COR-L47 (cell line): ENCODE measurements at places on chromosomes 12 and 14.

- no peak for DNase-seq
Measured at GRCh38 chr12:909861-910260, 39.6 kb downstream of the RAD52 start.

GRCh38 chr12:117714203-117714602 lies 254.6 kb downstream of the KSR2 start:
- no peak for DNase-seq

- peak; percentile 11 for DNase-seq
Measured at GRCh38 chr12:68317047-68317667, 15.0 kb downstream of the MDM1 start.

DNA sequence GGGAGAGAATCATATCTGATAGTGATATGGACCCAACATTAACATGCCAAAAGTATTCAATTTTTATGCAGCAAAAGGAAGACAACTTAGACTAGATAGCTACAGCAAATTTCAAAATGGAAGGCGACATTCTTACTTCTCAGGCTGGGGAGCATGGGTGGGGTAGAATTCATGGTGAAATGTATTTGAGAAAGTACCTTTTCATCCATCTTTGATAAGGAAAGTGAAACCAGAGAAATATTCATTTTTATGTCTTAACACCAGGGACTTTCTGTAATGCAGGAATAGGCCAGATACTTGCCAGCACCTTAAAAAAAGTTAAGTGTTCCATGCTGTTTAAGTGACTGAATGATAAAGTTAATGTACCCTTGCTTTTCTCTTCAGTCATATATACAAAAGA lies 13.4 kb downstream of the BTG1 start:
- DNase-seq = no peak

- DNase-seq = peak; percentile 19
Measured at GRCh38 chr12:79001404-79001803, 136.8 kb downstream of the SYT1 start.

GRCh38 chr14:77495334-77495733 lies 3.3 kb downstream of the ISM2 start:
- DNase-seq = no peak

- DNase-seq = peak; percentile 70
Measured at GRCh38 chr14:96662116-96662970, 134.8 kb upstream of the VRK1 start.

DNA sequence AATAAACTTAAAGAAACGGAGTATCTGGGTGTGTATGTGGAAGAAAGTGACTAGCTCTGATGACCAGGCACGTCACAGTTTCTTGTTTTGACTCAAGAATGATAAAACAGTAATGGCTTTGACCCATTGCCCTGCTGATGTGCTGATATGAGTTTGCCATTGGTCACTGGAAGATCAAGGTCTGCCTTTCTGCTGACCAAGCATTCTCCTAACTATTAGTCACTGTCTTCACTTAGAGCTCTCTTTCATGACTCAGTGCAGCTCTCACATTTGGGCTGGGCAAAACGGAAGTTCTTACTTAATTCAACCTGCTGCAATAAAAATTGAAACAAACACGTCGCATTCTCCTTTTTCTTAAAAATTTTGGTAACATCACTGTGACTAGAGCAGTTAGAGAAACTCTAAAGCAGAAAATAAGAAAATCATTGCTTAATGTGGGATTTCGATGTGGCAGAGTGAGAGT lies 366.7 kb downstream of the BTG1 start:
- no peak for DNase-seq

DNA sequence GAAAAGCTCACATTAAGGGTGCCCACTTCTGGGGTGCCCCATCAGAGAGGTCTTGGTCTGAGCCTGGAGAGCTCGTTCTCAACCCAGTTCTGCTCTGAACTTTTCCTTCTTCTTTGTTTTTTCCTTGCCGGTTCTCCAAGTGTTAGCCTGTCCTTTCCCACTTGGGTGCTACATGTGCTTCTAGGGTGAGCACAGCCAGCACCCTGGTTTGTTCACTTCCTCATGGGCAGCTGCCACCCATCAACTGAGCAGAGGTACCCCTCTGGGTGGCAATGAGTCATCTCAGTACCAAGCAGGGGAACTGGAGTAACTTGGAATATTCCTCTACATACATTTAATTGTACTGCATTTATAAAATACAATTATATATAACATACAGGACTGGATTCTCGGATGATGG lies 3.9 kb upstream of the SYNE3 start:
- DNase-seq = no peak

DNA sequence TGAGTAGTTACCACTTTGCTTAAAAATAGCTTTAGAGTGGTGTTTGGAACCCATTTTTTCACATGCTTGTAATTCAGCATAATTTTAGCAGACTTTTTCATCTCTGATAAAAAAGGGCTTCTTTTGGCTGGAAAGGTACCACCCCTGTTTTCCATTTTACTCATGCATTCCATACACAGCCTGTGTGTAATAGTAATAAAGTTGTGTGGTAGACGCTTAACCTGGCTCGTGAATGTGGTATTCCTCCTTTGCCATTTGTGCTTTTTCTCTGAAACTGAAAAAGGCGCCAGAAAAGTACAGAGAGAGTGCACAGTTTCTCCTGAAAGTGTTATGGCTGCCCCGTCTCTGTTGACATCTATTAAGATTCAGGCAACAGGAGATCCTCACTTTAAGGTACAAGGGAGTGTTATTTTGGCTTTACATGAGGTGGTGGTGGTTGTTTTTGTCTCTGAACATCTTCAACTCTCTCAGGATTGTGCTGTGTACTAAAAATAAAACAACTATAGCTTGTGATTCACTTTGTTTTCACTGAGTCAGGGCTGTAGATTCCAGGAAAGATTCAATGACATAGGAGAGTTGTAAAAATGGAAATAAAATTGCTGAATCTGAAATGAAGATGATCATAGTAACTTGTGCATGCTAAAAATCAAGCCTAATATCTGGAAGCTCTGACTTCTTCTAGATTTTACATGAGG lies 45.6 kb upstream of the MIS18BP1 start:
- no peak for DNase-seq

- DNase-seq = no peak
Measured at GRCh38 chr12:107656302-107656701, 29.3 kb upstream of the PWP1 start.

GRCh38 chr14:105250986-105251385 lies 2.7 kb downstream of the BTBD6 start:
- no peak for DNase-seq
